ENCODE measurements at places on chromosomes 13 and 19. TPM values are rescaled to one million over a fixed set of nuclear protein-coding genes. Genes with fewer than 3 reads are reported as not detected.

Gene SIGLECL1
- not detected for total RNA-seq

- no peak overlapping the region for H3K27ac ChIP-seq
- no peak overlapping the region for H3K4me3 ChIP-seq
- H3K4me1 ChIP-seq: no peaks in the 10 kb centered on the region
- no peaks in the 10 kb centered on the region for H3K27me3 ChIP-seq
Measured at GRCh38 chr13:39051157-39051556, 12.9 kb downstream of the NHLRC3 start.

Gene ANKLE1
- not detected for total RNA-seq

- H3K27ac ChIP-seq: no peak overlapping the region
- no peaks in the 10 kb centered on the region for H3K27me3 ChIP-seq
- H3K4me1 ChIP-seq: no peaks in the 10 kb centered on the region
- H3K4me3 ChIP-seq: no peak overlapping the region
Measured at GRCh38 chr13:95948656-95949055, 104.5 kb downstream of the UGGT2 start.

DNA sequence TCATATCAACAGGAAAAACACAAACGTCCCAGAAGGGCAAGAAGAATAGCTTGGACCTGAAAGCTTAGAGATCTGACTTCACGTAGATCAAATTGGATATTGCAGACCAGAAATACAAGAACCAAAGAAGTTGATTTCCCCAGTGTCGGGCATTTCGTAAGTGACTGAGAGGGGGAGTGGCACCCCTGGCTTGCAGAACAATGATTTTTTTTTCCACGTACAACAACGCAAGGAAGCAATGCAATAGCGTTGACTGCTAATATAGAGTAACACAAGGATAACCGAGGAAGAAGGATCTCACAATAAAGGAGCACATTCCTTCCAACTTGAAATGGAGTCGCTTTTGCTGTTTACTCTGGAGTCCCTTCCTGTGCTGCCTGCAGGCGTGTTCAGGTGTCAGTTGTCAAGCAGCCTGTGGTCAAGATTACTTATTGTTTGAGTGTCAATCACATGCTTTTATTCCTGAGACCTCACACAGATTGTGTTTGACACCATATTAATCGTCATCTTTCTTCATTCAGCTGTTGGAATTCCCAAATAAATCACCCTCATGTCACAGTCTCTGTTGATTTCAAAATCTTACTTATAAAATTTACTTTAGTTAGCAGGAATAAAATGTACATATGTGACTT, 139.4 kb downstream of the FREM2 start:
- no peaks in the 10 kb centered on the region for H3K27me3 ChIP-seq
- H3K4me3 ChIP-seq: no peak overlapping the region
- no peaks in the 10 kb centered on the region for H3K36me3 ChIP-seq
- peak; percentile 28 for DNase-seq

Gene PABPC3
- total RNA-seq: 0.29 TPM

Measured in stomach (tissue), 19 donors.